ENCODE measurements at places on chromosomes 6 and 20.

GRCh38 chr6:145863988-145864616, 49.5 kb upstream of the FBXO30 start:
- DNase-seq: no peak

DNA sequence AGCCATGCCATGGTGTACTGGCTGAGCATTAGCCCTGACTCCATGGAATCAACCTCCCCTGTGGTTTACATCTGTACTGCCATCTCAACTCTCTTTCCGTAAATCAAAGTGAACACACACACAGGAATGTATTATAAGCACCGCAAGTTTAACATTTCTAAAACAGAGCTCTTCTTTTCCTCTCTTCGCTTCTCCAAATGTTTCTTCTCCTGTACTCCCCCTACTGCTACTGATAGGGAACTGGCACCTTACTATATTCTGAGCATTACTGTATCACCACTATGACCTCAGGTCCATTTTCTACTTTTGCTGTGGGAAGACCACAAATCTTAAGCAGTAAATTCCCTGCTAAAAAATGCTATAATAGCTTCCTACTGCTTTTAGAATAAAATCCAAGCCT, 101.2 kb downstream of the NUS1 start:
- no peak for DNase-seq

- DNase-seq: no peak
Observed at GRCh38 chr6:49054311-49054710, 408.7 kb downstream of the MMUT start.

GRCh38 chr20:54293526-54293925, 85.6 kb downstream of the PFDN4 start:
- no peak for DNase-seq

DNA sequence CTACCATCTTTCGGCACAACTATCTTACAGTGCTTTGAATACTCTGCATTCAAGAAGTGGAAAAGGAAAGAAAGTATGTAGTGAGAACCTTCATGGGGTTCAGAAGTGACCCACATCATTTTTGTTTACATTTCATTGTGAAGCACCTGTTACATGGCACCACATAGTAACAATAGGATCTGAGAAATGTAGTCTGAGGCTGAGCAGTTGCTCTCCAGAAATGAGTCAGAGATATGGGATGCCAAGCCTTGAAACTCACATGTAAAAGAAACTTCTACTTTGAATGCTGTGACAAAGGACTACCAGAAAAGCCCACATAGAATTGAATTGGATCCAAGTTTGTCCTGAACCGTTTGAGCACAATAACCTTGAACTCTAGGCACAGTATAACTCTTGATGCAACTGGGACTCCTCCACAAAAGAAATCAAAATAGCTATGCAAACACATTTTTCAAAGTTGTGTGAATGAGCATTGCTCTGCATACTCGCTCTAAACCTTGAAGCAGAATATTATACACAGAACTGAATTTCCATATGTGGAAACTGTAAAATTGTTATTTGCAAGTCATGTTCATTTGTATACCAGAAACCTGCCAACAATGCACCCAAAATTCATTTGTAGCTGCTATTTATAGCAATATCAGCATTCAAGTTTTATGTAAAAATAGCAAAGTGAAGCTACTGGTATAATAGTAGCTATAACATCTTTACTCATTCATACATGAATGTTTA, 400.9 kb upstream of the POU3F2 start:
- no peak for DNase-seq

DNA sequence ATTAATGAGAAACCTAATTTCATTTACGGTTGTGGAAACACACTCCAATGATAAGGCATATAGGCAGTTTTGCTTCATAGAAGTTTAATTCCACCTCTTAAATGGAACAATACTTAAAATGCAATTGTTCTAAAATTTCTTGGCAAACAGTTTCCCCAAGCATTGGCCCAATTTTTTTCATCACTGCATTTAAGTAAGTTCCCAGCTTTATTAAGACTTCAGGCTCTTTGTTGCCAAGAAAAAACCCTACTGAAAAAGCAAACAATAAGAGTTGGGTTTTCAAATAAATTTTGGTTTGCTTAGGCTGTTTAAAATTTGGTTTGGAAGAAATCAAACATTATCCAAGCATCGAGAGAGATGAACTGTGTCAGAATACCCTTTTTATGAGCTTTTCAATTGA, 690.9 kb upstream of the NRSN1 start:
- DNase-seq: no peak

- no peak for DNase-seq
Observed at GRCh38 chr6:27770724-27771123, 141.5 kb downstream of the OR2B2 start.

DNA sequence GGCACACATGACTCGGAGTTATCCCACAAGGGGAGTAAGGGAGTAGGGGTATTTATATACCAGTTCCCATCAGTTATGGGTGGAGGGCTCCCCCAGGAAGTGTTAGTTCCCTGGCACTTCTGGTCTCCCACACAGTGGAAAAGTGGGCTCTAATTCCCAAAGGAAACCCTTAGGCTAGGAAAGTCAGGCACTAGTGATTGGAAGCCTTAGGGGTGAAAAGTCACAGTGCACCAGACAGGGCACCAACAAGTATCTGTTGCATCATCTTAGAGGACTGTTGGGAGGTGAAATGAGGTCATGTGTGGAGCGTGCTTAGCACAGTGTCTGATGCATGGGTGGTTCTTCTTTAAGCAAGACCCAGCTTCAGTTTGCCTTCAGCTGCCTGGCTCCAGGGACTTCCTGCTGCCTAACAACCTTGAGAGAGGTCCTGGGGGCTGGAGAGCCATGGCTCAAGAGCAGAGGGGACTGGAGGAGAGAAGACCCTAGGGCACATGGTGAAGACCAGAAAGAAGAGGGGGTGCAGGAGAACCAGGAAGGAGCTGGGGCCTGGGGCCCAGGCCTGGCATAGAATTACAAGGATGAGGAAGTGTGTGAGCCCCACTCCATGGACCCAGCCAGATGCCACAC, 7.5 kb upstream of the FOXP4 start:
- no peak for DNase-seq

GRCh38 chr20:62621251-62622110, 20.8 kb upstream of the SLCO4A1 start:
- no peak for DNase-seq

DNA sequence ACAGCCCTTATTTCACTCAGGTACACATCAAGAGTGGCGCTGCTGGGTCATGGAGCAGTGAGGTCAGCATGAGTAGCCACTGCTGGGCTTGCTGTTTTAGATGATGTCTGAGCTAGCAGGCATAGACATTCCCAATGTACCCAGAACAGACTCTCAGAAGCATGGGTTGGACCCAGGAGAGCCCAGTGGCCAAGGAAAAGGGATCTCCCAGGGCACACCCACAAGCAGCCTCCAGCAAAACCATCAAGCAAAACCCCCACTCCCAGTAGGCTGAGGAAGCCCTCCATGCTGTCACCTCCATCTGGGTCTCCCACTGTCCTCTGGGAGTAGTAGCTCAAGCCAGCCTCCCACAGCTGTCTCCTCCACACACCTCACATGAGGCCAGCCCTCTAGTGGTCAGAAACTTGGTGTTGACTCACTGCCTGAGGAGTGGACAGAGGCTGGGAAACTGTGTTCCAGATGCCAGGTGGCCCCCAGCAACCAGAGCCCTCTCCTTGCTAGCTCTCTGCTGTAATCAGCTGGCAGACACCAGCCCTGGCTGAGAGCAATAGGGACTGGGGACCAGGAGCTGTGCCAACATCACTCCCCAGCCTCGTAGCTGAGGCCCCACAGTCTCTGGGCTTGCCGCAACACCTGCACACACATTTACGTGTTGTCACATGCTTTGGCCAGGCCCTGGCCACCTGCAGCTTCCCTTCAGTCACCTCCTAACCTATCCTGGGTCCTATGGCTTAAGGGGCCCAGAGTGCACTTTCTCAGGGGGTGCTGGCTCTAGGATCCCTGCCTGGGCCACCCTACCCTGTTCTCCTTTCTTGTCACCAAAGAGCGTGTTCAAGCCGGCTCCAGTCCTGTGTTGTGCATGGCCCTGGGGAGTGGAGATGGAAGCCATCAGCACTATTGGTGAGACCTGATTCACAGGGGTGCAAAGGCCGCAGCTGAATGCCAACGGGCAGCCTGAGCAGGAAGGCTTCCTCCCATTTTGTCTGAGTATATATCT, 1.9 kb upstream of the AP5S1 start:
- peak; percentile 30 for DNase-seq

DNA sequence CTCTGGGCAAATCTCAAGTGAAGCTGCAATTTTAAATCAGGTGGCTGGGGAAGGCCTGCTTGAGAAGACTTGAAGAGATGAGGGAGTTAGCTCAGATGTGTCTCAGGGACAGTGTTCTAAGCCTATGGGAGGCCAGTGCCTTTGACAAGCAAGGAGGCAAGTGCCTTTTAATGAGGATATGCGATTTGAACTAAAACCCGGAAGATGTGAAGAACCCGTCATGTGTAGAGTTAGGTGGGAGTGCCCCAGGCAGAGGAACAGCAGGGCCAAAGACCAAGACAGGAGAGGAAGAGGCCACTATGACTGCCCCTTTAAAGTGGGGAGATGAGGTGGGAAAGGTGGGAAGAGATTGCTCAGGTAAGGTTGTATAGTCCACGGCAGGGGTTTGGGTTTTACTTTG, 71.9 kb downstream of the SLX4IP start:
- DNase-seq: no peak

GRCh38 chr20:43721097-43721428, 5.7 kb downstream of the GTSF1L start:
- no peak for DNase-seq

GRCh38 chr20:15332711-15333160, 995.3 kb upstream of the FLRT3 start:
- DNase-seq: no peak

DNA sequence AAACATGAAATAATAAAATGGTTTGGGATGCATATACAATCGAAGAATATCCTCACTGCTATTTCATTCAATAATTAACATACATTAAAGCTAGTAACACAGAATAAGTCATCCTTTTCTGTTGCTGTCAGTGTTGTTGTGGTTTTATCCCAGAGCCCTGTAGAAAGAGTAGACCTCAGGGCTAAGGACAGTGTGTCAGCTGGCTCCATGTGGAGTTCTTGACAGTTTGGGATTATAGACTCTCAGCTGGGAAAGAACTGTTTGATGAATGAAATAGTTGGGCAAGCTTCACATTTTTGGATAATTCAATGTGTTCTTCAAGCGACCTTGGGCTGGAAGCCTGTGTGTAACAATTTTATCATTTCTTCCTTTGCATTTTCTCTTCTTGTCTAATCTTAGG, 10.1 kb downstream of the UTRN start:
- DNase-seq: no peak

GRCh38 chr6:41236276-41236675, 8.1 kb downstream of the TREML4 start:
- DNase-seq: no peak

DNA sequence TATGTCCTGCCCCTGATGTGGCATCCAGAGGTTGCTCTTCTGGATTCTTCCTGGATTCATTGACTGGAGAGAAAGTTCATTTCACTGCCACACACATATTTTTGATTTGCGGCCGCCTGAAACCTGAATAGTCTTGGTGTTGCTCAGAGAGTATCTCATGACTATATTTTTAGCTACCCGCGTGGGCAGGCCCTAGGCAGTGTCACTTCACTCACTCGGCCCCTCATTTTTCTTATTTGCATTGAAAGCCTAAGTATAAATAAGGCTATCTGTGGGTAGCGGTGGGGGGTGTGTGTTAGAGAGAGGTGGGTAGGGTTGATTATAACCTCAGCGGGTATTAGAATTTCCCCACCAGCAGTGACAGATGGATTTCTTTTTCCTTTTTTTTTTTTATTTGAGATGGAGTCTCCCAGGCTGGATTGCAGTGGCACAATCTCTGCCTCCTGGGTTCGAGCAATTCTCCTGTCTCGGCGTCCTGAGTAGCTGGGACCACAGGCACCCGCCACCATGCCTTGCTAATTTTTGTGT, 113.5 kb downstream of the JARID2 start:
- no peak for DNase-seq

DNA sequence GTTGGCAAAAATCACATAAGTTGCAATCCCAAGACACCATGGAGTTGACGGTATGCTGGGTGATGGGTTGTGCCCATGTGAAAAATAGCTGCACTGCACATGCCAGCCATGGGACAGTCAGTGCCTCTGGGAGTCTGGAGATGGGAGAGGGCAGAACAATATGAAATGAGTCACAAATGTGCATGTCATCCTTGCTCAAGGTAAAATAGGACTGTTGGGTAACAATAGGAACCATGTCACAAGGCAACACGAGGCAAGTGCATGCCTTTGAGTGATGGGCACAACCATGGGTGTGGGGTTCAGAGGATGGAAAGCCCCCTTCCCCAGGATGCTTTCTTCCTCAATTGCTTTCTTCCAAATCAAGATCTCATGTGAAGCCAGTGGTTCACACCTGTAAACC, 70.5 kb upstream of the PIM1 start:
- no peak for DNase-seq

- no peak for DNase-seq
Observed at GRCh38 chr20:2348336-2348735, 32.4 kb upstream of the TGM6 start.

DNA sequence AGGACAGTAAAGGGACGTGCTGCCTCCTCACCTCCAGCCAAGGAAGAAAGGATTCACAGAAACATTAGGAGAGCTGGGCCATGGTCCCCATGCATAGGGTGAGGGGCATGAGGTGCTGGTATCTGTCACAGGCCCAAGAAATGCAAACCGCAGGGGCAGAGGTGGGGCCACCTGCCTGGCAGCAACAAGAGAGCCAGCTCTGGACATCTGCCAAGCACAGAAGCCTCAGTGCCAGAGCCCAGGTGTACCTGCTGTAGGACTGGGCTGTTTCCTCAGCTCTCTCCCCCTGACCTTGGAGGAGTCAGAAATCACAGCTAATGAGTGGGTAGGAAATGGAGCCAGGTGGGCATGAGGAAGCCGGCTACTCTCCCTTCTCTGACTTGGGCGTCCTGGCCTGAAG, 45.3 kb downstream of the SLC2A12 start:
- no peak for DNase-seq

- no peak for DNase-seq
Observed at GRCh38 chr20:5840411-5841002, 90.3 kb downstream of the SHLD1 start.

All from nucleus accumbens (tissue), 56 donors.